ENCODE measurements at places on chromosomes 3 and 15.

- H3K4me1 ChIP-seq = peaks cover 8% of the 10 kb centered on the region
- no peak for DNase-seq
- no peaks in the 10 kb centered on the region for H3K36me3 ChIP-seq
- H3K27me3 ChIP-seq = no peaks in the 10 kb centered on the region
Observed at GRCh38 chr15:90327311-90327710, 24.8 kb upstream of the ZNF774 start.

DNA sequence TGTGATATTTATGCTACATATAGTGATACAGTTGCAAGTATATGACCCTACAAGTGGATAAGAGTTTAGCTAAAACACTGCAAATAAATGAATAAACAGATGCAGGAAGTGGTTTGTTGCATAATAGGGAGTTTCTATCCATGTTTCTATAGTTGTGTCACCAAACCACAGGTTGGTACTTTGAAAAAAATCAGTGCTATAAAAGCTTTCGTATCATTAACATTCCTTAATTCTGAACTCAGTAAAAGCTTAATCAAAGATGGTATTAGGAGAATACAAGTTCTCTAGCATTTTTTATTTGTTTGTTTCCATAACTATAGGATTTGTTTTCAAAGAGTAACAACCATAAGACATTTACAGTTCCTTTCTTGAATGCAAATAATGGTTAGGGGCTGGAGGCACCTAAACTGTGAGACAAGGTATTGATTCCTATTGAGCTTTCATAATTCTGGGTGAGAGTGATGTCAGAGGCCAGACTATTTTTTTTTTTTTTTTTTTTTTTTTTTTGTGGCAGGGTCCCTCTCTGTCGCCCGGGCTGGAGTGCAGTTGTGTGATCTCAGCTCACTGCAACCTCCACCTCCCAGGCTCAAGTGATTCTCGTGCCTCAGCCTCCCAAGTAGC, 29.6 kb downstream of the CPOX start:
- no peaks in the 10 kb centered on the region for H3K4me1 ChIP-seq
- DNase-seq = no peak
- no peaks in the 10 kb centered on the region for H3K27me3 ChIP-seq
- no peak overlapping the region for H3K27ac ChIP-seq
- no peaks in the 10 kb centered on the region for H3K36me3 ChIP-seq

GRCh38 chr3:78993375-78993774, 774.4 kb downstream of the ROBO1 start:
- no peaks in the 10 kb centered on the region for H3K36me3 ChIP-seq
- no peaks in the 10 kb centered on the region for H3K27me3 ChIP-seq
- no peak overlapping the region for H3K27ac ChIP-seq
- no peak overlapping the region for H3K4me3 ChIP-seq

- peaks cover 5% of the 10 kb centered on the region for H3K4me1 ChIP-seq
- H3K27me3 ChIP-seq = no peaks in the 10 kb centered on the region
- no peak overlapping the region for H3K27ac ChIP-seq
- no peaks in the 10 kb centered on the region for H3K36me3 ChIP-seq
- DNase-seq = no peak
- H3K4me3 ChIP-seq = no peak overlapping the region
Observed at GRCh38 chr15:70132139-70132538, 34.4 kb upstream of the TLE3 start.

DNA sequence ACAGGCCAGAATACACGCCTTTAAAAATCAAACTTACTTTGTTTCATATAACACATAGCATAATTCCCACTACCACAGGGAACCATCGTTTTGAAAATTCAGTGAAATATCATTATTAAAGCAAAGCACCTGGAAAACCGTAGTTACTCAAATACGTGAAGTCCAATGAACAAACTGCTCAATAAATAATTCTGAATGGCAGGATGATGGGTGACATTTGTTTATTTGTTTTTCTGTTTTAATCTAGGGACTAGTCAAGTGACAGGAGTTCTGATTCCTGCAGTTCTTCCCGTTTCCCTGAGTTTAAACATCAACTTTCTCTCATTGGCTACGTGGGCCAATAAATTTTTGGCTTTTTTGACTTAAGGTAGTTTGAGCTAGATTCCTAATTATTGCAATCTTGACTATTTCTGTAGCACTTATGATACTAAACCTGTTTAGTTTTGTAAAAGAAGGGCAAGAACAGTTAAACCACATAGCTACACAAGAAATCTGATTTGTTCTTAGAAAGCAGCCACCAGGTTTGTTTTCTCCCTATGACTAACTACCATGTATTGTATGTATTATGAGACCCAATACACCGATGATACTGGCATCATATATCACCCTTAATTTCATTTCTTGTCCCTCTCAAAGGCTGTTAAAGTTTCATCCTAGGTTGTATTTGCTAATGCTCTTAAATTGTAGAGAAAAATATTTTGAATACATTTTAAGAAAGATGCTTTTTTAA, 411.2 kb downstream of the SHQ1 start:
- no peak for DNase-seq
- H3K27ac ChIP-seq = no peak overlapping the region
- no peaks in the 10 kb centered on the region for H3K27me3 ChIP-seq
- H3K4me3 ChIP-seq = no peak overlapping the region
- no peaks in the 10 kb centered on the region for H3K36me3 ChIP-seq

DNA sequence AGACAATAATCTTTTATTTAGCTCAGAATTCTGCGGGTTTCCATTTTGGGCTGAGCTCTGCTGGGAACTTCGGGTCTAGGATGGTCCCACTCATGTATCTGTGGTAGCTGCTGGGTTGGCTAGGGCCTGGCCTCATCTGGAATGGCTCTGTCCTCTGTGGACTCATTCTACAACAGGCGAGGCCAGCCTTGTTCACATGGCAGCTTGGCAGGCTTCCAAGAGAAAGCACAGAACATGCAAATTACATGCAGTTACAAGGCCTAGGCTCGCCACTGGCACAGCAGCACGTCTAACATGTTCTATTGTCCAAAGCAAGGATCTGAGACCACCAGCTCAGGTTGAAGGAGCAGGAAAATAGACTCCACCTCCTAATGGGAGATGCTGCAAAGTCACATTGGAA, 431.4 kb downstream of the PDCD6IP start:
- no peaks in the 10 kb centered on the region for H3K27me3 ChIP-seq
- DNase-seq = no peak
- no peaks in the 10 kb centered on the region for H3K4me1 ChIP-seq
- H3K4me3 ChIP-seq = no peak overlapping the region

DNA sequence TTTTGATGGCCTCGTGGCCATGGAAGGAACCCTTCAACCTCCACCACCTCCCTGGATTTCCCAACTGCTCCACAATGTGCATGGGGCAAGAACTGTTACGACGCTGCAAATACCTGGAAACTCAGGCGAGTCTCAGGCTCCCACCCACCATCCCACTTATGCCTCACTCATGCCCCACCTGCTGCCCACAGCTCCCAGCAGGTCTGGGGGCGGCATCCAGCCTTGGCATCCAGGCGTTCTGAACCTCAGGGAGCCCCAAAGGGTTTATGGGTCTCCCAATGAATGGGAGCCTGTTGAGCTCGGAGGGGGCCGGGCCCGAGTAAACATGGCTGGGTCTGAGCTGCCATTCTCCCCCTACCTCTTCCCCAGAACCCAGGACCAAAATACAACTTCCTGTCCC, 2.0 kb upstream of the PTH1R start:
- DNase-seq = no peak
- H3K27me3 ChIP-seq = no peaks in the 10 kb centered on the region
- no peaks in the 10 kb centered on the region for H3K36me3 ChIP-seq
- H3K4me1 ChIP-seq = peaks cover 35% of the 10 kb centered on the region

- DNase-seq = no peak
- H3K27ac ChIP-seq = no peak overlapping the region
- peaks cover 15% of the 10 kb centered on the region for H3K4me1 ChIP-seq
- H3K27me3 ChIP-seq = no peaks in the 10 kb centered on the region
- no peaks in the 10 kb centered on the region for H3K36me3 ChIP-seq
Observed at GRCh38 chr15:52256366-52256765, 39.2 kb downstream of the MYO5C start.

GRCh38 chr3:183697610-183698317, at the start of gene YEATS2:
TSS of gene YEATS2 (plus strand) at chr3:183697797. CDS start at chr3:183715163, 17,366 bp downstream.
- peak within 1 kb of the TSS; percentile 97 for H3K27ac ChIP-seq
- H3K27me3 ChIP-seq = no peaks in the 10 kb centered on the region
- peaks cover 30% of the 10 kb centered on the region for H3K4me1 ChIP-seq
- DNase-seq = no peak

- H3K4me1 ChIP-seq = peaks cover 6% of the 10 kb centered on the region
- H3K4me3 ChIP-seq = no peak overlapping the region
- H3K36me3 ChIP-seq = no peaks in the 10 kb centered on the region
Observed at GRCh38 chr3:181716966-181717365, 5.2 kb downstream of the SOX2 start.

DNA sequence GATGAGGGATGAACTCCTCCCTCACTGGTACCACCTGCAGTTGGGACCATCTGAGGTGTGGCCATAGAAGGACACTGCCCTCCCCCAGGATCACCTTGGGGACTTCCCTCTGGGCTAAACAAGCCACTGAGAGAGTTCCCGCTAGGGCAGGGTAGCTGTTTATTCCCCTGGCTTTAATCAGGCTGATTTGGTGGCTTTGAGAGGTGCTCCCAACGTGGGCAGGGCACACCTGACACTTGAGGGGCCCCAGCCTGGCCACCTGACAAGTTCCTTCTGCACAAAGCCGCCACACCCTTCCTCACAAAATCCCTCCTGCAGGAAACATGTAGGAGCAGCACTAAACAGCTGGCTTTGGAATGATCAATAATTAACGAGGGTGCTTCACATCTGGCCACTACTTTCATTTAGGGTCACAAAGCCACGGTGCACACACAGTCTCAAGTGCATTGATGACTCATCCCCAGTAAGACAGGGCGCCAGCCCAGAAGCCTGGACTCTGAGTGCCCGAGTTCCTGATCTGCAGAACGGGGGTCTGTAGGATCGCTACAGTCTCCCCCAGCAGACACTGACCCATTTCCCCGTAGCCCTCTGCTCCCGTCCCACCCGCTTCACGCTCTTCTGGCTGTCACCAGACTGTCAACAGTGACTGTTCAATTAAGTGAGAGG, 75.1 kb downstream of the ATP10A start:
- H3K27ac ChIP-seq = peak overlapping the region; percentile 49
- H3K36me3 ChIP-seq = no peaks in the 10 kb centered on the region
- peaks cover 33% of the 10 kb centered on the region for H3K4me1 ChIP-seq

DNA sequence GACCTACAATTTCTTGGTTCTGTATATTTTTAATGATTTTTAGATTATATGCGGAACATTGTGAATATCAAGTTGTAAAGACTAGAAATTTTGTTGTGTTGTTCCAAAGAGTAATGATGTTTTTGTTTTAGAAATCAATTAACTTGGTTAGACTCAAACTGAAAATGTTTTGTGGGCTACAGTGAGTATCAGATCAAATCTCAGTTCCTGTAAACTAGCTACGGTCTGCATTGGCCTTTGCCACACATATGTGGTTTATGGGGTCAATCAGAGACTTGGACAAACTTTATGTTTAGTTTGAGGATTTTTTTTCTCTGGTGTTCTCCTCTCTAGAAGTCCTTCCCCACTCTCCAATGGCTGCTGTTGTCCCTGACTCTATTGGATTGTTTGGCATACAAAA, 308.0 kb upstream of the THRB start:
- H3K4me3 ChIP-seq = no peak overlapping the region
- no peaks in the 10 kb centered on the region for H3K4me1 ChIP-seq
- no peaks in the 10 kb centered on the region for H3K36me3 ChIP-seq
- H3K27ac ChIP-seq = no peak overlapping the region
- DNase-seq = no peak

DNA sequence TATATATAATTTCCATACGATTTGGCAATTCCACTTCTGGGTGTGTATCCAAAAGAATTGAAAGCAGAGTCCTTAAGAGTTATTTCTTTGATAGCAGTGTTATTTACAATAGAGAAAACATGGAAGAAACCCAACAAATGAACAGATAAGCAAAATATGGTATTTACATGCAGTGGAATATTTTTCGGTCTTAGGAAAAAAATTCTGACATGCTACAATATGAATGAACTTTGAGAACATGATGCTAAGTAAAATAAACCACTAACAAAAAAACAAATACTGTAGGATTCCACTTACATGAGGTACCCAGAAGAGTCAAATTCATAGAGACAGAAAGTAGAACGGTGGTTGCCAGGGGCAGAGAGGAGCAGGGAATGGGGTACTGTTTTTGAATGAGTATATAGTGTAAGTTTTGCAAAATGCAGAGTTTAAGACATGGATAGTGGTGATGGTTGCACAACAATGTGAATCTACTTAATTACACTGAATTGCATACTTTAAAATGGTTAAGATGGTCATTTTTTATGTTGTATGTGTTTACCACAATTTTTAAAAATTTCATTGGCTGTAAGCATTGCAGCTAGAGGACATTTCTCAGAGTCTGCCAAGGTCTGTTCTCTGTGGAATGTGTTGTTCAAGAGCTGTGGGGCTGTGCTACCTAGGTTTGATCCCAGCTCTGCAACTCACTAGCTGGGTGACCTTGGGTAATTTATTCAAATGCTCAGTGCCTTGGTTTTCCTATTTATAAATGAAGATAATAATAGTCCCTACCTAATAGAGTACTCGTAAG, 122.1 kb downstream of the MEX3B start:
- no peak for DNase-seq
- no peaks in the 10 kb centered on the region for H3K4me1 ChIP-seq
- no peaks in the 10 kb centered on the region for H3K36me3 ChIP-seq
- H3K27me3 ChIP-seq = no peaks in the 10 kb centered on the region

DNA sequence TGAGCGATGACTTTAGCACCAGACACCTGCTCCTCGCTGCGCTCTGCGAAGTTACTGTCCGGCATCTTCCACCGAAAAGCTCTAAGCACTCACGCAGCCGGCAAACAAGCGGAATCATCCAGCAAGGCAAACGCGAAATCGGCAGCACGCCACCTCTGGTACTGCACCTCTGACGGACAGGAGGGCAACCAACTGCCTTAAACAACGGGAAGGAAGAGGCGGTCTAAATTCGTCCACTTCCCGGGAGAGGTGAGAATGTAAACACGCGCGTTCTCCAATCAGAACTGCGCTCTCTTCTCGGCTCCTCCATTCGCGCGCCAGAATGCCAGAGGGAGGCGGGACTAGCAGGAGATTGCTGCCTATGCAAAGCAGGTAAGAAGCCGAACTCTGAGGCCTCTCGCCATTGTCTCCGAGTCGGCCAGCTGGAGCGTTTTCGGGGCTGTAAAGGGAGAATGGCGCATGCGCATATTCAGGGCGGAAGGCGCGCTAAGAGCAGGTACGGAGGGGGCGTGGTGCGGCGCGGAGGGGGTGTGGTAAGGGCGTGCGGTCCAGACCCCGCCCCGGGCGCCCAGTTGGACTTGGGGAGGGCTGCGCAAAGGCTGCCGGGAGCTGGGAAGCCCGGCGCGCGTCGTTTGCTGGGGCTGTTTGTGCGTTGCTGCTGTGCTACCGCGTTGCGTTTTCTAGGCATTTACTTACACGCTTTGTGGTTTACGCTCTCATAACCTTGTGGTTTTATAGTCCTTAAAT, at the start of the genes BTD and HACL1:
TSS of gene BTD (plus strand) at position 347 of the 747 bp plus-strand sequence. CDS start 33,695 bp downstream, outside the sequence.
TSS of gene HACL1 (minus strand) at position 171 of the 747 bp plus-strand sequence. CDS start at position 65, 106 bp downstream.
- H3K27ac ChIP-seq = peak within 1 kb of the TSS; percentile 90
- peak within 1 kb of the TSS; percentile 87 for H3K4me3 ChIP-seq
- H3K27me3 ChIP-seq = no peaks in the 10 kb centered on the region

GRCh38 chr3:170426240-170426797, 7.7 kb downstream of the CLDN11 start:
- no peaks in the 10 kb centered on the region for H3K27me3 ChIP-seq
- no peaks in the 10 kb centered on the region for H3K36me3 ChIP-seq
- peaks cover 6% of the 10 kb centered on the region for H3K4me1 ChIP-seq
- no peak for DNase-seq

Data from vagina (tissue), 2 donors.